Effector memory CD4-positive, alpha-beta T cell (primary cell): ENCODE measurements at places on chromosomes 11 and 22.

DNA sequence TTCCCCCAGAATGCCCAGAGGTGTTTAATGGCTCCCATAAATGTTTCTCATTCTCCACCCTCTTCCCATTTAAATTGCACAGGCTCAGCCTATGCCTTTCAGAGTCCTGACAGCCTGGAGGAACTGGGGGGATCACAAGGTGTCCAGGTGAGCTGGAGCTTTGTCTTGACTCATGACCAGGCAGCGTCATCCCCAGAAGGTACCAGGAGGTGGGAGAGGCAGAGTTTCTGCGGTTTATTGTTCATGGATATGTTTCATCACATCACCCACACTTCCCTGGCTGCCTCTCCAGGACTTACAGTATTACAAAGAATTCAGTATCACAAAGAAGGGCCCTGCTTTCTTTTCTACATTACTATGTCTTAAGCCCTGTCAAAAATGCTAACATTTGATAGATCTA lies 103.2 kb upstream of the GALNT18 start:
- H3K4me3 ChIP-seq = no peak overlapping the region
- H3K27ac ChIP-seq = no peak overlapping the region
- H3K36me3 ChIP-seq = no peaks in the 10 kb centered on the region
- H3K27me3 ChIP-seq = peaks cover 3% of the 10 kb centered on the region
- no peak for DNase-seq

GRCh38 chr22:39493759-39494158 lies 8.3 kb upstream of the MIEF1 start:
- no peak overlapping the region for H3K4me3 ChIP-seq
- H3K4me1 ChIP-seq = no peaks in the 10 kb centered on the region
- no peaks in the 10 kb centered on the region for H3K27me3 ChIP-seq
- no peak overlapping the region for H3K27ac ChIP-seq
- no peak for DNase-seq

DNA sequence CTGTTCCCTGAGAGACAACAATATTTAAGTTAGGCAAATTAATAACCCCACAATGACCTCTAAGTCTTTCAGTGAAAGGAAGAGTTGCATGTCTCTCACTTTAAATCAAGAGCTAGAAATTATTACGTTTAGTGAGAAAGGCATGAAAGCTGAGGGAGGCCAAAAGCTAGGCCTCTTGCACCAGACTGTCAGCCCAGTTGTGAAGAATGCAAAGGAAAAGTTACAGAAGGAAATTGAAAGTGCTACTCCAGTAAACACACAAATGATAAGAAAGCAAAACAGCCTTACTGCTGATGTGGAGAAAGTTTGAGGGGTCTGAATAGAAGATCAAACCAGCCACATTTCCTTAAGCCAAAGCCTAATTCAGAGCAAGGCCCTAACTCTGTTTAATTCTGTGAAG lies 45.0 kb downstream of the BBOX1 start:
- H3K4me1 ChIP-seq = no peaks in the 10 kb centered on the region
- no peak overlapping the region for H3K27ac ChIP-seq
- H3K27me3 ChIP-seq = no peaks in the 10 kb centered on the region
- no peak for DNase-seq

DNA sequence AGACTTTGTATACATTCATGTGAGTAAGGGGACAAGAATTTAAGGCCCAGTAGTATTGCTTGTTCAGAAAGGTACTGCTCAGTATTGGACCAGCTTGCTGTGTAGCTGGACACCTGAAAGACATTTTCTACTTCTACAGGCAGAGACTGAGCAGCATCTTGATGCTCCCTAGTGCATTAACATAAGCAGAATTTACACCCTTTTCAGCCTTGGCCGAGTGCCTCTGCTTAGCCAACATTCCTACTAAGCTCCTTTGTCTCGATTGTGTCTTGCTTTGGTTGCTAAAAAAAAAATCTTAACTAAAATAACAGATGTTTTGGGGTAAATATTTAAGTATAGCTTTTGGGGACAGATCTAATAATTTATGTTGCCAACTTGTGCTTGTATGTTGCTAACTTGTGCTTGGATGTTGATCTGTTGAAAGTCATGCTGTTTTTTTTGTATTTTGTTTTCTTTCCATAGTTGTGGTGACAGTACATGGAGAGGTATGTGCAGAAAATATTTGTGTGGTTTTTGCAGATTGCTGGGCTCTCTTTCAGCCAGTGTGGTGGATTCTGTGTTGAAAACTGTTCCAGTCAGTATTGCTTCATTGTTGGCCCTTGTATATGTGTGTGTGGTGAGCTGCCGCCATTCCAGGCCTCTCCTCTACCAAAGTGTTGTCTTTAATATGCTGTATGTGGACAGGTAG lies 3.7 kb downstream of the PTS start:
- DNase-seq = no peak
- peaks cover 30% of the 10 kb centered on the region for H3K36me3 ChIP-seq
- H3K4me1 ChIP-seq = peaks cover 14% of the 10 kb centered on the region
- no peak overlapping the region for H3K4me3 ChIP-seq
- no peak overlapping the region for H3K27ac ChIP-seq
